NCI-H2081 treated with DMSO at 0.1 percent for 48 hours (cell line): ENCODE measurements at places on chromosomes 2 and 18.

DNA sequence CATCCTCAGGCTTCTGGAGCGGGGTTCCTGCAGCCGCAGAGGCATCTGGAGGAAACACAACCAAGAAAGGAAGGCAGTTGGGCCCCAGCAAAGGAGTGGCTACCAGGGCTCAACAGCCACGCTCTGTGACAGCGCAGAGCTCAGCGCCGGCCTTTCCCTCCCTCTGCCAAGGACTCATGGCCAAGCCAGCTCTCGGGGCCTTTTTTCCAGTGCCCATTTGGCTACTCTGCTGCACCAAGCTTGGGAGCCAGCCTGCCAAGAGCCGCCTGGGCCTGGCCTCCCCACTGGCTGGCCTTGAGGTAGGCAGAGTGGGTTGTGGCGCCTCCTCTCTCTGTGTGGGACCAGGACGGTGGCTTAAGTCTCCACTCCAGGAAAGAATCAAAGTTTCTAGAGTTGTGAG is 7.2 kb upstream of the CCDC74A start:
- no peak for DNase-seq

DNA sequence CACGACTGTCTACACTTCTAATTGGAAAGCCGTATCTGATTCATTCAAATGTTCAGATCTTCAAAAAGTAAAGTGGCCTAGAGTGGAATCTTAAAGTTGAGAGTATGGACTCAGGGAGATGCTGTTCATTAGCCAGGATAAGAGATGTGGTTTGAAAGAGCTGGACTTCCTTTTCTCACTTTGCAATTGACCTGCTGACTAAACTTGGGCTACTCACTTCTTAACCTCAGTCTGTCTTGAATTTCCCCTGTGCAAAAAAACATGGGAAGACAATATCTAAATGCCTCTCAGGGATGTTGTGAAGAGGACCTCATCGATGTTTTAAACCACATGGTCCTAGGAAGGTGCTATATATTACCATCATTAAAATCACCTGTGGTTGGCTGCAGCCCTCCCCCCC is 64.1 kb downstream of the BCL2 start:
- no peak for DNase-seq

- DNase-seq: no peak
These were observed 95.1 kb downstream of the CRIM1 start for GRCh38 chr2:36450466-36451196.

DNA sequence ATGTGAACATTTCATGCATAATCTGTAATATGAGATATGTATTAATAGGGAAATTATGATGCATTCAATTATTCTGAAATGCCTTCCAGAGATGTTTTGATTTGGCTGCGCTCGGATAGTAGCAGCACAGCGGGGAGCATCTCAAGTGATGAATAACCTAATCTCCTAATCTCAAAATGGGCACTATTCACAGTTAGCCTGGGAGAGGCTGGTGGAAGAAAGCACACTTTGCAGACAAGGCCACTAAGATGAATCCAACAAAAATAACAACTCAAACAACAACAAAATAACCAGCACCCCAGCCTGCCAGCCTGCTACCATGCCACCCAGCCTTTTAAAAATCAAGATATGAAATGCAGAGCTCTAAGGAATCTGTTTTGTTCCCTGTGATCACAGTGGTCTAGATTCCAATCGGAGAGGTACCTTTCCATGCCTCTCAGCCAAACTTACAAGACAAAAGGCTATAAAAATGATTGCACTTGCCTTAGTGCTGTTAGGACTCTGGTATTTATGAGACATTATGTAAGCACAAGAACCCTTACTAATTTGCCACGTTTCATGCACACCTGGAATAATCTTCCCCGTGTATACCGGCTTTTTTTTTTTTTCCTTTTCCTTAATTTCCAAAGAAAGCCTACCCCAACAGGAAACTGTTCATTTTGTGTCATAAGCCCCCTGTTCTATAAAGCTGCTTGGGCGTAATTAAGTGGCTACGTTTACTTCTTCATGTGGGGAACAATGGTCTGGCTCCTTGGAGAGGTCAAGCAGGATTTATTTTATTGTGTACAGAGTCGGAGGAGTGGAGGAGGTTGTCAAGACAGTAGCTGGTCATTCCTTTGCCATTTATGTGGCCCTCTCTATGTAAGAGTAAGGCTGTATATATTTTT is 526.9 kb upstream of the FANCL start:
- DNase-seq: no peak
